Tibial nerve (tissue), 4 donors: ENCODE measurements at places on chromosomes 12 and 14.

DNA sequence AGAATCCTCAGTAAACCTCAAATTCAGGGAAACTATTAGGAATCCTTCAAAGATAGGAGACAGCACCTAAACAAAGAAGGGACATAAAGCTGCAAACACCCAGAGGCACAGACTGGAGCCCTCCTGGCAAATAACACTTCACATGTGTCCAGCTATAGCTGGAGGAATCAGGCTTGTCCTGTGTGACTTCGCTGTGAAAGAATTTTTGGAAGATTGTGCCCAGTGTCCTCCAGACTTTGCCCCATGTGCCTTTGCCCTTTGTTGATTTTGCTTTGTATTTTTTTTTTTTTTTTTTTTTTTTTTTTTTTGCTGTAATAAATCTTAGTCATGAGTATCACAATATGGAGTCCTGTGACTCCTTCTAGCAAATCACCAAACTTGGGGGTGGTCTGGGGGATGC is 136.8 kb downstream of the KCNH5 start:
- H3K4me3 ChIP-seq: no peak overlapping the region
- no peak for DNase-seq
- H3K36me3 ChIP-seq: no peaks in the 10 kb centered on the region
- H3K4me1 ChIP-seq: no peaks in the 10 kb centered on the region
- no peak overlapping the region for H3K27ac ChIP-seq
- H3K27me3 ChIP-seq: no peaks in the 10 kb centered on the region

DNA sequence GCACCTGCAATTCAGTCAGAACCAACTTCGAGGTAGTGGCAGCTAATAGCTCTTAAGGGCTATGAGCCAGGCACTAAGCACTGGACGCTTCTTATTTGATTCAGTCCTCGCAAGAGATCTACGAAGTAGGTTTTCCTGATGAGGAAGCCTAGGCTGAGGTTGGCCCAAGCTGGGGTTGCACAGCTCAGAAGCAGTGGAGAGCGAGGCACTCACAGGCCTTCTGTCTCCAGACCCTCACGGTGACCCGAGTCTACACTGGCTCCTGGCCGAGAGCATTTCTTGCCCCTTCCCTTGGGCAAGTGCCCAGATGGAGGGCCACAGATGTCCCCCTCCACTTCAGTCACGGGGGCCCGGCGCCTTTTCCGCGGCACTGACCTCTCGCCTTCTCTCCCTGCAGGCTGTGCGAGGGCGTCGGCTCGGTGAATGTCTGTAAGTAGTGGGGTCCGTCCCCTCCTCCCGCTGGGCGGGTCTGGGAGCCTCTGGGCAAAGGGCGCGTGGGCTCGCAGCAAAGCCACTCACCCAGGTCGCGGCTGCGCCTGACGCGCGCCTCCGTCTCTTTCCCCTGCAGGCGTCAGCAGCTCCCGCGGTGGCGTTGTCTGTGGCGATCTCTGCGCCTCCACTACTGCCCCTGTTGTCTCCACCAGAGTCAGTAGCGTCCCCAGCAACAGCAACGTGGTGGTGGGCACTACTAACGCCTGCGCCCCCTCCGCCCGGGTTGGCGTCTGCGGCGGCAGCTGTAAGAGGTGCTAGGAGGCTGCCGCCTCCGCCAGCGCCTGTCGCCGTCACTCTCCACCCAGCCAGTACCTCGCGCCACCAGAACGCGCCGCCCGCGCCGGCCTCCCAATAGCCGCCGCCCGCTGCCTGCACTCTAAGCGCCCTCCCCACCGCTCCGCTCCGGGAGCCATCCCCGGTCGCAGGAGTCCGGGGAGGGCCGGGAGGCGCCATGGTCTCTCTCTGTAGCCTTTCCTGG is 13.1 kb downstream of the KRT83 start:
- no peak for DNase-seq
- peak overlapping the region; percentile 49 for H3K4me3 ChIP-seq
- H3K4me1 ChIP-seq: no peaks in the 10 kb centered on the region
- H3K27me3 ChIP-seq: no peaks in the 10 kb centered on the region

DNA sequence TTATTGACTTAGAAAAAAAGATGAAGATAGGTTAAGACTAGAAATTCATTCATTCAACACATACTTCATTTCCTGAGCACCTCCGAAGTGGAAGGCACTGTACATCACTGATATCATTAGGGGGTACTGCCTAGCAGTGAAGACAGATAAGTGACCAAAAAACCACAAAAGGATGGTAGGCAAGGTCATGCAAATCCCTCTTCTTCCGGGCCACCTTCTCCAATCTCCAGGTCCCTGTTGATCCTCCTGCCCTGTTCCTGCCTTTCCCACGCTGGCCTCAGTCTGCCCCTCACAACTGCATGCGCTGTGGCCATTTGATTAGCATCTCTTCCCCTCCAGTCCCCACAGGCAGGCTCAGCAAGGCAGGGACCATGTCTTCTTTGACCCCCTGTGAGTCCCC is 60.8 kb downstream of the SETD3 start:
- H3K27me3 ChIP-seq: no peaks in the 10 kb centered on the region
- no peaks in the 10 kb centered on the region for H3K36me3 ChIP-seq
- no peak overlapping the region for H3K4me3 ChIP-seq
- no peak overlapping the region for H3K27ac ChIP-seq

DNA sequence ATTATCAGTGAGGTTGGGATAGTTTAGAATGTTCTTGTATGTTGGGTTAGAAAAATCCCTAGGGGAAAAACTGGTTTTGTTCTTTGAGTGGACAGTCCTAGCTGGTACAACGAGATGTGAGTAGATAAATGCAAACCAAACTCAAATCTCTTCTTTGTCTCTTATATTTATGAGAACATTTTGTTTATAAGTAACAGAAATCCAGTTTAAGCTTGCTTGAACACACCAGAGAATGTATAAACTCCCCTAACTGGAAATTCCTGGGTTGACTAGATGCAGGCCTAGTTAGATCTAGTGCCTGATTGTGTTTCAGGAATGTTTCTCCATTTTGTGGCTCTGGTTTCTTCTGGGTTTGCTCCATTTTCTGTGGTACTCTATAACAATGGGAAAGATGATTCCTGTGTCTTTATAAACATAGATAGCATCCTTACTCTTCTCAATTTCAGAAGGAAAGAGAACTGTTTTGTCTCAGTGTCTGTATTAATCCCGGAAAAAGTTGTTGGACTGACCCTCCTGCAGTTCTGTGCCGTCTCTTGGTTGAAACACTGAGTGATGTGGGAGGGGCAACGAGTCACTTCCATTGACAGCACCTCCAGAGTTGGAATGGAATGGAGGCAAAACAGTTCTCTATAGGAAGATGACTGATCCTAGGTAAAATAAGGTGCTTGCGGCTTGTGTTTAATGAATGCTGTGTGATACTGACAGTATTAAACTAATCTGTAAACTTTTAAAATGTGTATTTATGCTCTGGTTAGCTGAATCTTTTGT is 244.8 kb downstream of the TMTC2 start:
- H3K27me3 ChIP-seq: no peaks in the 10 kb centered on the region
- H3K4me1 ChIP-seq: no peaks in the 10 kb centered on the region
- H3K27ac ChIP-seq: no peak overlapping the region
- H3K4me3 ChIP-seq: no peak overlapping the region

- no peaks in the 10 kb centered on the region for H3K27me3 ChIP-seq
- DNase-seq: no peak
Measured at GRCh38 chr14:61940666-61941420, 178.6 kb downstream of the SNAPC1 start.
